ENCODE measurements at places on chromosomes 7 and 10.

GRCh38 chr10:63819753-63820329 is 298.6 kb downstream of the REEP3 start:
- DNase-seq: peak; percentile 18

DNA sequence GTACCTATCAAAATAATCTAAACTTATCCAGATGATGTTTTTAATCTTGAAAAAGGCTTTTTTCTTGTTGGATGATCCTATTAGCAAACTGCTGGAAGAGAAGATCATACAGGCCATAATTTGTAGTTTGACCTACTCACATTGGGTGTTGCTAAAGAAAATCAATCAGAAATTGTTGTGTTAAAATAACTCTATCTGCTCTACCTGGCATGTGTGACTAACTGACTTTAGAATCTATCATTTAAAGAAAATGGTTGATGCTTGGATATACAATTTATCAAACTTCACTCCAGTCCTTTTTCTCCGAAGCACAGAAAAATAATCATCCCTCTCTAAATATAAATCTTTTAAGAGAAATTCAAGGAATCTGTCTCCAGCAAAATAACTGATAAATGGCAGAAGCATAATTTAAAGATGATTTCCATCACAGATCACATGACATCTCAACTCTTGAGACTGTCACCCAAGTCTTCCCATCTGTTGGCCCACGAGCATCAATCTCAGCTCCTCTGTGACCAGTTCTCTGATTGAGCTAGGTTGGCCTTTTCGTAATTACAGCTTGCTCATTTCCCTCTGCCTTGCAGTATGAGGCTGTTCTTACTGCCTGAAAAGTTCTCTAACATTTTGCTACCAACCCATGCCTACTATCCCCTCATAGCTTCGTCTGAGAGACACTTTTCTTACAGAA is 36.4 kb downstream of the CABCOCO1 start:
- DNase-seq: no peak

DNA sequence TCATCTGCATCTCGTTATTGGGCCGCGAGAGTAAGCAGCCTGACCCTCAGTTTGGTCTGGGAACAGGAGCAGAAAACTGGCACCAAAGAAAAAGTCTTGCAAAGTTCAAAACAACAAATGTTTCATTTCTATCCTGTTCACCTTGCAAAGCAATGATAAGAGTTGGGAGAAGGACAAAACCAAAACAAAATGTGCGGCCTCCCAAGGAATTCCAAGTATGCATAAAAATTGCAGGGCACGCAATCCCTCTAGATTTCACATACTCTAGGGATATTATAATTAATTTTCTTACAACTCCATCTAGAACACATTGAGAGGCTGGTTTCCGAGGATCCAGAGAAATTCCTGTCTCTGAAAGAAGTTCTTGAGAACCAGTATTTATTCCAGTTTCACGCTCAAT is 20.1 kb downstream of the CHUK start:
- no peak for DNase-seq

DNA sequence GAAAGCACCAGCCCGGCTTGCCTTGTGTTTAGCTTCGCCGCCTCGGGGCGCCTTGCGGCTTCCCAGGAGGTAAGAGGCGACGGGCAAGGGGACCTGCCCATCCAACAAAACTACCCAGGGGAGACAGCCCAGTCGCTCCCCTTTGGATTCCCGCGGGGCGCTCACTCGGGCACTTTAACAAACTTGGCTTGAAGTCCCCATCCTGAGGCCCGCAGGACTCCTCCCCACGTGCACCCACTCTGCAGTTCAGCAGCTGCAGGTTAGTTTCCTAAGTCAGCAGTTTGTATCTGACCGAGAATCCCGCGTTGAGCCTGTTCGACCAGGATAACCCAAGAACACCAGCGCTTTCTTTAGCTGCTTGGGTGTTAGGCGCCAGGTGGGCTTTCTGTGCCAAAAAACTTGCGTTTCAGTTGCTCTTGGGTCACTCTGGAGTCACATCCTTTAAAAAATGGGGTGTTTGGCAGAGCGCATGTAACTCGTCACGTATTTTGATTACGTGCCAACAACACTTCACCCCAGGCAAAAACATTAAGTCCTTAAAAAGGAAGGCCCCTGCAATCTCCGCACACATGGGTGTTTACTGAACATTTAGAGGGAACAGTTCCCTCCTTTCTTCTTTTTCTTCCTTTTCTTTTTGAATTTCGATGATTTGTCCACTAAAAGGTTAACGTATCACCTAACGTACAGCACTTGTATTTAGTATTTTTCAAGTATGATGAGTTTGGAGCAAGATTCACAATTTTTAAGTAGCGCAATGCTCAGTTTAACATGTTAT is 876 bp downstream of the DNAH11 start:
- DNase-seq: no peak

GRCh38 chr7:100823140-100823525 is 4.2 kb downstream of the EPHB4 start:
- no peak for DNase-seq

DNA sequence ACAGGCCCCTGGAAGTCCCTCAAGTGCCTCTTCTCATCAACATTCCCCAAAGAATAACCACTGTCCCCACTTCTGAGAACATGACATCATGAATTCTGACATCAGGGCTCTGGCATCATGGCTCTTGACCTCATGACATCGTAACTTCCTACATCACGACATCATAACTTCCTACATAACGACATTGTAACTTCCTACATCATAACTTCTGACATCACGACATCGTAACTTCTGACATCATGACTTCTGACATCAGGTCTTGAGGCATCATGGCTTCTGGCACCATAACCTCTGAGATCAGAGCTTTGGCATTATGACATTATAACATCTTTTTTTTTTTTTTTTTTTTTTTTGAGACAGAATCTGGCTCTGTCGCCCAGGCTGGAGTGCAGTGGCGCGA is 66.7 kb upstream of the FAM20C start:
- DNase-seq: no peak

DNA sequence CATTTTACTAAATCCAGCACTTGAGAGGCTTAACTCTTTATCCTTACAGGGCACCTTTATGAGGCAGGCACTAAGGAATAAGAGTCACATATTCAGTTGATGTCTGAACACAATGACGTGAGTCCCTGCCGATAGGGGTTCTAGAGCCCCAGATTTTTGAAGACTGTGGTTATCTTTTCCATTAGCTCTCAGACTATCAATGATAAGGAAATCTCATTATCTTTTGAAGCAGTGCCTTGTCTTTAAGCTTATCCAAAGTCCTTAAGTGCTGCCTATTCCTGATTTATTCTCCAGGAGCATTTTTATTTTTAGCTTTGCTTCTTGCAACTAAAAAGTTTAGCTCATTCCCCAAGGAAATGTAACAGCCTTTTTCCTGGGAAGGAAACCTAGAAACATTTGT is 444.1 kb upstream of the LRRN3 start:
- DNase-seq: no peak

DNA sequence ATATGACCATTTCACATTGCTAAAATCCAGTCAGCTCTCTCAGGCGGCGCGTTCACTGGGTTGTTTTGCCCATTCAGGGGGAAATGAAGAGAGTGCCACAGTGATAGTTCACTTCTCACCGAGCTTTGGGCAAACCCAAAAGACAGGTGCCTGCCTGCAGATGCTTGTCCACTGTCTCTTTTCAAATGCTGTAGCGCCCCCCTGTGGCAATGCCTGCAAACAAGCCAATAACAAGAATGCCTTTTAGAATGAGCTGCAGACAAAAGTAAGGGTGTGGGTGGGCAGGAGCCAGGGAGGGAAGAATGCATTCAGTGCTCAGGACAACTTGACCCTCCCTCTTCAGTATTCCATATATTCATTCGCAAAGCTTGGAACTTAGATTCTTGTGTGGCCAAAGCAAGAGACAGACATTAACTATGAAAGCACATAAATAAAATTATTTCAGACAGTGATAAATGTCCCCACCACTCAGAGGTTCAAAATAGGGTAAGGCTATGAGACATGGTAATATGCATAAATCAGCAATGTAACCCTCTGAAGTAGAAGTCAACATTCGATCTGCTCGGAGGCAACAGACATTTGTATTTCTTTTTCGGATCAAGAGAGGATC is 86.9 kb downstream of the JAZF1 start:
- DNase-seq: peak; percentile 16

DNA sequence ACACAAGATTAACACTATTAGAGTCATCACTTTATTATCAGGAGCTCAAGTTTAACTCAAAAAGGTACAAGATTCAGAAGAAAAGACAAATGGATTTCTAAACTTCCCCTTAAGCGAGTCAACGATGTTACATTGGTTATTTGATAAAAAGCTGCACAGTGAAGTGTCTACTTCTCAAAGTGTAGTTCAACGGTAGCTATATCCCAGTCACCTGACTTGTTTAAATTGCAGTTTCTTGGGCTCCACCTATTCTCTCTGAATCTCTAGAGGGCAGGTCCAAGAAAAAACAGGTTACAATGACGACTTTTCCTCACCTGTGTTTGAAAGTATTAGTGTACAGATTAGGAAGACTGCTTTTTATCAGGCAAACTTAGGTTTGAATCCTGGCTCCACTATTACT is 16.6 kb downstream of the MINDY3 start:
- DNase-seq: no peak

DNA sequence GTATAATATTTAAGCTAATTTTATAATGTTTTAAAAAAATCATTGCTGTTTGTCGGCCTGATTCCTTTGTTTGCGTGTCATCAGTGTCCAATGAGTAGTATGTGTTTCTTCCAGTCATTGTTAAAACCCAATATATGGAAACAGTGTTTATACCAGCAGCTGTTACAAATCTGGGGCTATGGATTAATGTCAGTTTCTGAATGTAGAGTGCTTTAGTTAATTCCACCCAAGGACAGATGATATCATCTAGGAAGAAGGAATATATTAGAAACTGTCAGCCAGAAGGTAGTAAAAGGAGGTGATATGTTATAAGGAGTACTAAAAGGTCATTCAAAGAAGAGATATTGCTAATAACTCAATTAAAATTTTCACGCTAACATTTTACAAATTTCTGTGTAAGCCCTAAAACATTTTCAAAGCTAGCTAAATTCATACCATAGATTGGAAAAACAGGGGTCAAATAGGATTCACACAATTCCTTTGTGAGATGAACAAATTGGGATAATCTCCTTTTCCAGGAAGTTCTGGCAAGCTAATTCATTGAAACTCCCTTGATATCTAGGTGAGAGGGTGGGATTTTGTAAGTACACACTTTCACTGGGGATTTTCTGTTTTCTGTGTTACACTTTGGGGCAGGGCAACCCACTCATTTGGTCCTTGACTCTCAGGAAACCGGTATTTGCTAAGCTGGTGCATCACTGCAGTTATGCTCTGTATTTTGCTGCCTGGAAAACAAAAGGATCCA is 448.8 kb downstream of the LRMDA start:
- no peak for DNase-seq

DNA sequence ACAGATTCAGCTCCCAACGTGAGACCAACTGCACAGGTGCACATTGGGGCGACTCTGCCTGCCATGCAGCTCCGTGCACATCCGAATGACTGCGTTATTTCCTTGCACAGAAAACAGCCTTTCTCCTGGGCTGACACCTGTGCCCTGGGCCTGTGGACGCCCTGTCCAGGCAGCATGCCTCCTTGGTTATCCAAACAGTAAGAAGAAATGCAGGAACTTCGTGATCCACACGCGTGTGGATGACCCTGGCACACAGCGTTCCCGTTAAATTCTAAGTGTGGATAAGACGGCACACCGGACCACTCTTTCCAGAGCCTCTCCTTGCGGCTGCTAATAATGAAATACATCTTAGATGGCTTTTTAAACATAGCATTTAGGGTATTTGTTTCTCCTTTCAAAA is 39.6 kb downstream of the NKX6-2 start:
- DNase-seq: no peak

- DNase-seq: no peak
Observed at GRCh38 chr7:91034459-91035368, 229.5 kb upstream of the FZD1 start.

DNA sequence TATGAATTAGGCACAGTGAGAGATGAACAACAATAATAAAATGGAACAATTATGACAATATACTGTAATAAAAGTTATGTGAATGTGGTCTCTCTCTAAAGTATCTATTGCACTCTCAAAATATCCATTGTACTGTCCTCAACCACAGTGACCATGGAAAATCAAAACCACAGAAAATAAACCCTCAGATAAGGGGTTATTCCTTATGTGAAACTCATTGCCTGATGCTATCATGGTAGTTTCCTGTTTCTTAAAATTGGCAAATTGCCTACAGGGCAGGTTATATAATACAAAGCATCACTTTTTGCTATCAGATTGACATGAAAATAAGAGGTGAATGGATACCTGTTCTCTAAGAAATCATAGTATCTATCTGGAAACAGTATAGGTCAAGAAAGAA is 3.8 kb downstream of the MCM10 start:
- DNase-seq: no peak

All from stimulated activated CD4-positive, alpha-beta T cell treated with anti-CD3 and anti-CD28 coated beads, Interleukin-12 subunit alpha, Interleukin-12 subunit beta, amount 100 ng/mL, for 24 hours (primary cell).